M059J (cell line): ENCODE measurements at places on chromosomes 3 and 15.

- DNase-seq: peak; percentile 27
Observed at GRCh38 chr15:35181538-35181937, 96.4 kb upstream of the NANOGP8 start.

GRCh38 chr15:96474231-96474664 lies 143.7 kb downstream of the NR2F2 start:
- DNase-seq: peak; percentile 7

- peak; percentile 90 for DNase-seq
Observed at GRCh38 chr3:14415501-14415900, 13.1 kb downstream of the SLC6A6 start.

- no peak for DNase-seq
Observed at GRCh38 chr3:10550705-10551104, 45.3 kb upstream of the ATP2B2 start.
